ENCODE measurements at places on chromosomes 11 and 22. TPM values are rescaled to one million over a fixed set of nuclear protein-coding genes. Genes with fewer than 3 reads are reported as not detected.

The FAM111B gene
- total RNA-seq, result 0.20 TPM

DNA sequence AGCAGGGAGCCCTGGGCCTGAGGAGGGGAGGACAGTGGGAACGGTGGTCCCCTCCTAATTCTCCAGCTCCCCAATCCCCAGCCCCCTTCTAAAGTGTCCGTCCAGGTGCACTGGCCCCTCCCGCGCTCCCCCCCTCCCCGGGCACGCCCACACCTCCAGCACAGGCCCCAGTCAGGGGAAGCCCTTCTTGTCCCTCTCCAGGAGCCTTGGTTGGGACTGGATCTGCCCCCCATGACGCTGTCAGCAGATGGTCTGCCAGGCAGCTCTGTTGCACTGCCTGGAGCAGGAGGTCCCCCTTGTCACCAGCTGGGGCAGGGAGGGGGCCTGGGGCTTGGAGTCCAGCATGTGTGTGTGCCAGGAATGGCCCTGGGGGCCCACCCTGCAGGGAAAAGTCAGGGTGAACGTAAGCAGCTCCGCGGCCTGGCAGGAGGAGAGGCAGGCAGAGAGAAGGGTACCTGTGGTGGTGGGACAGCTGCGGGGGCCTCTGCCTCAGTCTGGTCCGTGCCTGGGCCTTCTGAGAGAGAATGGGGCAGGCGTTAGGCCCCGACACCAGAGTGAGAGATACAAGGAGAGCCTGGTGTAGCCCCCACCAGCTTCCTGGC is 1.6 kb downstream of the IRF7 start:
- H3K36me3 ChIP-seq, result peaks cover 41% of the 10 kb centered on the region
- H3K4me1 ChIP-seq, result peaks cover 35% of the 10 kb centered on the region
- no peak overlapping the region for H3K4me3 ChIP-seq
- no peaks in the 10 kb centered on the region for H3K27me3 ChIP-seq

The TMEM151A gene
- 5.5 TPM for total RNA-seq

The PCNX3 gene
- 21.8 TPM for total RNA-seq

GRCh38 chr11:62680825-62681240 is 2.0 kb upstream of the UBXN1 start:
- DNase-seq, result peak; percentile 70
- peaks cover 20% of the 10 kb centered on the region for H3K36me3 ChIP-seq
- H3K4me1 ChIP-seq, result peaks cover 23% of the 10 kb centered on the region
- H3K27me3 ChIP-seq, result no peaks in the 10 kb centered on the region

DNA sequence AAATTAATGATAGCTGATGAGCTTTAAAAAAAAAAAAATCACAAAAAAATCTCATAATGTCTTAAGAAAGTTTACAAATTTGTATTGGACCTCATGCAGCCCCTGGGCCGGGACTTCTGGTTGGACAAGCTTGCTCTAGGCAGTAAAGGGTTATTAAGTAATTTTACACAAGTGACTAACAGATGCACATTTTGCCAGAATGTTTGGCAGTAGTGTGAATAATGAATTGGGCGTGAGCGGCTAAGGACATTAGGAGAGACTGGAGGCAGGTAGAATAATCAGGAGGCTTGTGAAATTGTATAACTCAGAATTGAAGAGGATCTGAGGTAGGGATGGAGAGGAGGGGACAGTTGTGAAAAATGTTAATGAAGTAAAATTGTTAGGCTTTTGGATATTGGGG is 77.4 kb downstream of the HIPK3 start:
- no peak overlapping the region for H3K4me3 ChIP-seq
- H3K27me3 ChIP-seq, result no peaks in the 10 kb centered on the region

The CAPRIN1 gene
- total RNA-seq, result 80.1 TPM

The CFAP300 gene
- total RNA-seq, result 5.4 TPM

The ARHGAP42 gene
- 12.1 TPM for total RNA-seq

DNA sequence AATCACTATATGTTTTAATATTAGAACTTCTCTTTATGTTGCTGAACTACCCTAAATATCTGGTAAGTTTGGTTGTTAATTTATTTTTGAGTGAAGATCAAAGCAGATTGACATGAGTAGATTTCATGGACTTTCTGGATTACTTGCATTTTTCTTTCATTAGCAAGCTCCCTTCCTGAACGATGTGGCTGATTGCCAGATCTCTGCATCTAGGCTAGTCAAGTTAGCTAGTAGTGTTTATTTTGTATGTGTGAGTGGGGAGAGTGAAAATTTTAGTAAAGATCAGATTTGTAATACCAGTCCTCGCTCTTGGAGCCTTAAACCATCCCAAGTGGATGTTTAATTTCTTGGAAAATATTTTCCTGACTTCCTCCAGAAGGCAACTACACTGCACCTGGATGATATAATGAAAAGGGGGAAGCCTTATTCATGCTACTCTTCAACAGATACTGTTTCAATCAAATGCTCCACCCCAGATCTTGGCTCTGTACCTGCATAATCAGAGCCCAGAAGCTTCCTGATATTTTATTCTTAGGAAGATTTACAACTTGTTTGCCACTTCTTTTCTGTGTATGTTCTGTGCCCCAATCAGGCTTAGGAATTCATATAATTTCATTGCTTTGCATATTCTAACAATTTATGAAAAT is 143.2 kb upstream of the GRIA4 start:
- H3K4me3 ChIP-seq, result no peak overlapping the region
- no peak overlapping the region for H3K27ac ChIP-seq
- no peak for DNase-seq

DNA sequence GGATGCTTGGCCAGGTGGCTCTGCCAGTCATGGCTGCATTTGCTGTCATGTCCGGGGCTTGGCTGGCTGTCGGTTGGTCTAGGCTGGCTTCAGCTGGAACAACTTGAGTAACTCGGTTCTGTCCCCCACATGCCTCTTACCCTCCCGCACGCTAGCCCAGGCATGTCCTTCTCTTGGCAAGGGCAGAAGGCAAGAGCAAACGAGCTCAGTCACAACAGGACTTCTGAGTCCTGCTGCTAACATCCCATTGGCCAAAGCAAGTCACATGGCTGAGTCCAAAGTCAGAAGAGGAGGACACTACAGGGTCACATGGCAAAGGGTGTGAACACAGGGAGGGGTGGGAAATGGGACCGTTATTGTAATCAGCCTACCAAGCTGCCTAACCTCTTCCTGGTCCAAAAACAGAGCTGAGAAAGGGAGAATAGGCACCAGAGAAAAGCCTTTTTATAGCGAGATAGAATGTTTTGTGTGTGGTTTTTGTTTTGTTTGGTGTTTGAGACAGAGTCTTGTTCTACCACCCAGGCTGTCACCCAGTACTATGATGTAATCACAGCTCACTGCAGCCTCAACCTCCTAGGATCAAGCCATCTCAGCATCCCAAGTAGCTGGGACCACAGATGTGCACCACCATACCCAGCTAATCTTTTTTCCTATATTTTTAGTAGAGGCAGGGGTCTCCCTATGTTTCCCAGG is 81.9 kb downstream of the MN1 start:
- DNase-seq, result peak; percentile 62
- H3K36me3 ChIP-seq, result no peaks in the 10 kb centered on the region
- no peak overlapping the region for H3K4me3 ChIP-seq
- no peaks in the 10 kb centered on the region for H3K4me1 ChIP-seq
- H3K27me3 ChIP-seq, result no peaks in the 10 kb centered on the region

DNA sequence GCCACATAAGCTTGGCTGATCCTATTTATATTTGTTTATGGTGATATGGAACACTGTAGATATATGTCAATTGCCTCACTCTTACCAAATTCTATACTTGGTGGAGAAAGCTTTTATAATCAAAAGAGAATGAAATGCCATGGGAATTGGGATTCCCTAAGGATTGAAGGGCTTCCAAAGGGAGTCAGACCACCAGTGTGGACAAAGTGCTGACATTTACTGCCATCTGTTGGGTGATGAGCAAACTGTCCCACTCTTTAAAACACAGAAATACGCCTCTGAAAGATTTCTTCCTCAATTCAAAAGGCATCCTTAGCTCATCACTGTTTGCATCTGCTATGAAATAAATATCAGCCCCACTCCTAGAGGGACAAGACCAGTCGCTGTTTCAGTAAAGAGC is 7.1 kb downstream of the SLC1A2 start:
- no peak for DNase-seq
- H3K4me3 ChIP-seq, result no peak overlapping the region
- no peak overlapping the region for H3K27ac ChIP-seq
- no peaks in the 10 kb centered on the region for H3K36me3 ChIP-seq
- no peaks in the 10 kb centered on the region for H3K27me3 ChIP-seq

- H3K36me3 ChIP-seq, result no peaks in the 10 kb centered on the region
- no peak overlapping the region for H3K27ac ChIP-seq
- no peaks in the 10 kb centered on the region for H3K4me1 ChIP-seq
- no peak overlapping the region for H3K4me3 ChIP-seq
Measured at GRCh38 chr22:42299586-42300258, 29.3 kb upstream of the TCF20 start.

DNA sequence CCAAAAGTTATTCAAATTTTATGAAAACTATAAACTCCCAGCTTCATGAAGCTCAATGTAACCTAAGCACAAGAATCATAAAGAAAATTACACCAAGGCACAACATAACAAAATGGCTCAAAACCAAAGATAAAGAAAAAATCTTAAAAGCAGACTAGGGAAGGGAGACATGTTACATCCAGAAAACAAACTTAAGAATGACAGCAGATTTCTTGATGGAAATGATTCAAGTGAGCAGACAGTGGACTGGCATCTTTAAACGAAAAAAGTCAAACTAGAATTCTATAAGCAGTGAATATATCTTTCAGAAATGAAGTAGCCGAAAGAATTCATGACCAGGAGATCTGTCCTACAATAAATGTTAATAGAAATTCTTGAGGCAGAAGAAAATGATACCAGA is 75.6 kb downstream of the SHANK2 start:
- no peak overlapping the region for H3K4me3 ChIP-seq
- no peaks in the 10 kb centered on the region for H3K27me3 ChIP-seq
- H3K36me3 ChIP-seq, result no peaks in the 10 kb centered on the region
- no peak for DNase-seq
- H3K4me1 ChIP-seq, result no peaks in the 10 kb centered on the region
- no peak overlapping the region for H3K27ac ChIP-seq

GRCh38 chr11:68297812-68298658 is 14.4 kb upstream of the LRP5 start:
- H3K27ac ChIP-seq, result no peak overlapping the region
- no peaks in the 10 kb centered on the region for H3K36me3 ChIP-seq

DNA sequence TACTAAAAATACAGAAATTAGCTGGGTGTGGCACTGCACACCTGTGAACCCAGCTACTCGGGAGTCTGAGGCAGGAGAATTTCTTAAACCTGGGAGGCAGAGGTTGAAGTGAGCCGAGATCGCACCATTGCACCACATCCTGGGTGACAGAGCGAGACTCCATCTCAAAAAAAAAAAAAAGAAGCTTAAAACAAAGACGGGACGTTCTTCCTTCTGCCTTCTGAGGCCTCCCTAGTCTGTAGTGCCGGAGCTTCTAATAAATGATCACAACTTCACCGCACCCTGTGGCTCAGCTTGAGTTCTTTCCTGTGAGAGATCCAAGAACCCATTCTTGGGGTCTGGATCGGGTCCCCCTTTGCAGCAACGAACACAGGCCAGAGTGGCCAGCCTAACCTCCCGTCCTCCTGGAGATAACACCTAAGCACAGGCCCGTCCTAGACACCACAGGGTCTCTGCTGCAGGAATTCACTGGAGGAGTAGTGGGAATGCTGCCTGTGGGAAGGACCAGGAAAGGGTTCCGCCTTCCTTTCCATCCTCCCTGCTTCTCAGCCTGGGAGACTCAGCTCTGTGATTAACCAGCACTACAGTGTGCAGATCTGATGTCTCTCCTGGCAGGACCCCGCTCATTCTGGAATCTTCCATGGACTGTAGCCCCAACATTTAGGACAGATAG is 2.2 kb upstream of the APOBEC3H start:
- H3K4me1 ChIP-seq, result no peaks in the 10 kb centered on the region
- DNase-seq, result no peak
- H3K4me3 ChIP-seq, result no peak overlapping the region
- H3K27ac ChIP-seq, result no peak overlapping the region
- no peaks in the 10 kb centered on the region for H3K27me3 ChIP-seq
- H3K36me3 ChIP-seq, result no peaks in the 10 kb centered on the region

GRCh38 chr11:34154059-34154875 is 48.8 kb downstream of the NAT10 start:
- H3K27me3 ChIP-seq, result no peaks in the 10 kb centered on the region
- no peaks in the 10 kb centered on the region for H3K4me1 ChIP-seq
